Spleen (tissue), 13 donors: ENCODE measurements at places on chromosomes 13 and 19.

GRCh38 chr13:72782717-72783116 is 784 bp downstream of the PIBF1 start:
- no peak for DNase-seq

DNA sequence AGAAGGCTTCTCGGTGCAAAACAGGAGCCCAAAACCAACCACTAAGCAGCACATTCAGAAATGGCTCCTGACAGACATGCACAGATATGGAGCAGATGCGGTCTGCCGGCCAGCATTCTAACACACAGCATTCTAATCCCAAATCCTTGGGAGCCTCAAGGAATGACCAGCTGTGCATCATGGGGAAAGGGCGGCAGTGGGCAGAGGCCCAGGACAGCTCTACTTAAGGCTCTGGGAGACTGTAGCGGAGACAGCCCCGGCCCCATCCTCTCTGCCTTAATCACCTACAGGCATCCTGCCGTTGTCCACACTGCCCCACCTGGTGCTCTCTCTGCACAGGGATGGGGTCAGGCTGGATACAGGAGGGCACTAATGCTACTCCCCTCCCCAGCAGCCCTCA is 1016.0 kb downstream of the UQCRFS1 start:
- DNase-seq: no peak

DNA sequence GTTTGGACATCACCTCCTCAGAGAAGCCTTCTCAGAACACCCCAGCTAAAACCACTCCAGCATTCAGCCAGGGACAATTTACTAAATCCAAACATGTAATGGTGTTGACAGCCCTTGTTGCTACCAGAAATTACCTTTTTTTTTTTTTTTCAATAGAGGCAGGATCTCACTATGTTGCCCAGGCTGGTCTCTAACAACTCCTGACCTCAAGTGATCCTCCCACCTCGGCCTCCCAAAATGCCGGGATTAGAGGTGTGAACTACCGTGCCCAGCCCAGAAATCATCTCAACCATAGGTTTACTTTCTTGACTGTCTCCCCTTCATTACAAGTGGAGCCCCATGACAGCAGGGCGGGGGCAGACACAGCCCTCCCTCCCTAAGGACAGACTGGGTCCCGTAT is 9.2 kb downstream of the CLIP3 start:
- DNase-seq: no peak

DNA sequence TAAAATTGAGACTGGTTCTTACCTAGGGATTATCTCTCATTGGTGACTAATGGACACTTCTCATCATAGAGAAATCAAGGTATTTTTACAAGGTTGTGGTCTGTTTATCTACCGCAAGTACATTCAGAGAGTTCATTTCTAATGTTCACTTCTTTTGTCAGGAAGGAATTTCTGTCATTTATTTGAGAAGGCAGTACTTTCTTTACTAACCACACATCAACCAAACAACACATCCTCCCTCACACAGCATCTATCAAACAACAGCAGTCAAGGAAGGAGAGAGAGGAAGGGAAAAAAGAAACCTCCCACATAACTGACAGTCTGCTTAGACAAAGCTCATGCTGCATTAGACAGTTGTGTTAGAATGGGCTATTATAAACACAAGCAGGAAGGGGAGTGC is 182.3 kb upstream of the KLF12 start:
- no peak for DNase-seq

DNA sequence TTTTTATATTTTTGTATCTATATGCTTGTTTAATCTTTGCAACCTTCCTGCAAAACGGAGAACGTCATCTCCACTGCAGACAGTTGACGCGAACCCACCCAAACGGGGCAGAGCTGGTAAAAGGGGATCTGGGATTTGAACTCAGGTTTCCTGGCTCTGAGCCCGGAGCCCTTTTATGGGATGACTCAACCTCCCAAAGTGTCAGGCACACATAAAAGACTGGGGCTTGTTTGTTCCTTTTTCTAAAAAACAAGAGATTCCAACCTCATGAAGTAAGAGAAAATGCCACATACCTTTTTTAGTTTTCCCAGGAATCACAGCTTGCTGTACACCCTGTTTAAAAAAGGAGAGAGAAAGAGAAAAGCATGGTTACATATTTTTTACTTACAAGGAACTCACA is 78.9 kb downstream of the GADD45B start:
- peak; percentile 39 for DNase-seq

DNA sequence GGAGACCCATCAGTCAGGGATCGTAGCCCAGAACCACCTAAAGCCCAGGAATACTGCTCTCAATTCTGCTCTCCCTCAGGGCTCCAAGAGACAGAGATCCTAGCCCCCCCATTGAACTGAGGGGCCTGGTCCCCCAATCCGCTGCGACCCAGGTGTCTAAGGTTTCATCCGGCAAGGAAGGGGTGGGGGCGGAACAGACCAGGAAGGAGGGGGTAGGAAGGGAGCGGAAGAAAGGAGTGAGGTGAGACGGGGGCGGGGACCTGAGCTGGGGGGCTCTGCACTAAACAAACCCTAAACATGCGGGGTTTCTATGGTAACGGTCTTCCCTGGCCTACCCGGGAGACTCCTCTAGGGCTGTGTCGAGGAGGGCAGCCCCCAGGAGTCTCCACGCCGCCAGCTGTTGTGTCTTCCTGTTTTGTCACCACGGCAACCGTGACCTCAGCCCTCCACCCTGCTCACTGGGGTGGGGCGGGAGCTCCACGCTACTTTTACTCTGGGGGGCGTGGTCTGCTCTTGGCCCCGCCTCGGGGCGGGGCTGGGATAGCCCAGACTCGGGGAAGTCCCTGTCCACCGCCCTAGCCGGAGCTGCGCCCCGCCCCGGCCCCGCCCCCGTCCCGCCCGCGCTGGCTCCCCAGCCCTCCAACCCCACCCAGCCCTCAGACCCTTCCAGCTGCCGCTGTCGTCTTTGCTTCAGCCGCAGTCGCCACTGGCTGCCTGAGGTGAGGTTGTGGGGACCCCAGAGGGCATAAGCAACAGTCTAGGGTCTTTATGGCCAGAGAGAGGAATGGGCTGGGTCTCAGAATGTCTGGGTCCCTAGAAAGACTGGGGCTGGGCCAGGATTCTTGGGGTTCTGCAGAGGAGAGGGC is at the start of gene MYADM:
Gene MYADM, plus strand, starts transcription at position 659 of the 866 bp plus-strand sequence. CDS start 5,647 bp downstream, outside the sequence.
- peak; percentile 98 for DNase-seq

DNA sequence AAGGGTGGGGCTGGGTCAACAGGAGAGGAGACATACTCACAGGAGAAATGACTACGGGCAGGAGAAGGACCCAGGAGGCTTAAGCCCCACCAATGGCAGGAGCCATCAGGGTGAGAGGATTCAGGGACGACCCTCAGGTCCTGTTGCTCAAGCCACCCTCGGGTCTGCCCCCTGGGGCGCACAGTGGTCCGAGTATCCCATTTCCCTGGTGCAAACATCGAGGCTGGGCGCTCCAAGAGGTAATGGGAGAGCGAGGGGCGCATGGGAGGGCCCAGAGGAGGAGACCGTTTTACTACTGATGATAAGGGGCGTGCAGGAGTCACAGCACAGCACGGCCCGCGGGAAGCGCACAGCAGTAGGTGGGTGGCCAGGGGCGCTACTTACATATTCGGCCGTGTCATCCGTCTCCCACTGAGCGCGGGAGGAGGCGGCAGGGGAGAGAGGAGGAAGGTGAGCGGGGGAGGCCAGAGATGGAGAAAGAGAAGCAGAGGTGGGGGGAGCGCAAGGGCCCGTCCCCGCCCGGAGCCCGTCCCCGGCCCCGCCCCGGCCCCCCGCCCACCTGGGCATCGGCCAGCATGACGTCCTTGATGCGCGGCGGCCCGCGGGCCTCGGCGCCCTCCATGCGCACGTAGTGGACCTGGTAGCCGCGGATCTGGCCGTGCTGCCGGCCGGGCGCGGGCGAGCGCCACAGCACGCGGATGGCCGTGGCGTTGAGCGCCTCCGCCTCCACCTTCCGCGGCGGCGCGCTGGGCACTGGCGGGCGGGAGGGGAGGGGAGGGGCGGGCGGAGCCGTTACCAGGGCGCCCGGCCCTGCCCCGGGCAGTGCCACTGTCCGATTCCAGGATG is 111.5 kb downstream of the PTPRS start:
- DNase-seq: no peak

GRCh38 chr13:99911069-99911964 is 60.2 kb downstream of the ZIC5 start:
- DNase-seq: no peak

DNA sequence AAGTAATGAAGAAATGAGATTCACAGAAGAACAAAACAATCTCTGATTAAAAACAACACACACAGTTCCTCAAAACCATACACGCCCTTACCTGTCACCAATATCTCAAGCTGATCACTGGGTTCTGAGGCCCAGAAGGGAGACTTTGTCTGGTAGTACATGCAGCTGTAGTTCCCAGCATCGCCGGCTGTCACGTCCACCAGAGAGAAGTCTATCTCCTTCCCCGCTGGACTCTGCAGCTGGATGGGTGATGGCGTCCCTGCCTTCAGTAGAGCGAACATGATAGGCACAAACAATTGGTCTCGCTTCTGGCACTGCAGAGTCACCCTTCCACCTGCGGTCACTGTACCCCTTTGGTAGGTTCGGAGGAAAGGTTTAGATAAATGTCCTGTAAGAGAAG is 7.3 kb downstream of the TARM1 start:
- no peak for DNase-seq

GRCh38 chr19:6020166-6020882 is 42.4 kb upstream of the RANBP3 start:
- DNase-seq: peak; percentile 59

DNA sequence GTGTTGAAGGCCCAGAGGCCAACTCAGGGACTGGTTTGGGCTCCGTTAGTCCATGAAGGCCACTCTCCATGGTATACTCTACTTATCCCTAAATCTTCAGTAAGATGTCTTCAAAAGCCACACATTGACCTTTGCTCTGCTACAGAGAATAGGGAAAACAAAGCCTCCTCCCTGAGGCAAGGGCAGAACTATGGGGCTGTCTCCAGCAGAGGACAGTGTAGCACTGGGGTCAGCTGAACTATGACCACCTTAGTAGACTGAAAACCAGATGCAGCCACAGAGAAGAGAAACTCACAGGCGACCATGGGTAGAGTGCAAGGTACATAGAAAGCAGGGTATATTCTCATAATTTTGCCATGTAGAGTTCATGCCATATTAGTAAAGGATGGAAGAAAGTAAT is 587.4 kb downstream of the LMO7 start:
- no peak for DNase-seq

DNA sequence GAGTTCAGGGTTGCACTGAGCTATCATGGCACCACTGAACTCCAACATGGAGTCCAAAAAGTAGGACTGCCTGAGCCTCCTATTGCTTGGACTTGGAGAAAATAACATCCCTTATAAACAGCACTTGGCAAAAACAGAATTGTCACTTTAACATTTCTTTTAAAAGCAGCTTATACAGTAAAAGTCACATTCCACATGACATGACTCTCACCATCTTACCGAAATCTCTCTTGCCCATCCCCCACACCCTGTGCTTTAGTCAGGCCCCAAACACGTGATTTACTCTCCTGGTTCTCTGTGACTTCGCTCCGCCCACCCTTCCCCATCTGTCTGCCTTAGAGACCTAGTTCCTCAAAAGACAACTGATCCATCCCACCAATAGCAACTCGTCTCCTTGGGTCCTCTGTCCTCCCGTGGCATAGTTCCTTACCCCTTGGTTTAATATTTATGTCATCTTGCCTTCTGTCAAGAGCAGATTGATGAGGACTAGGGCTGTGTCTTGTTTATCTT is 4.6 kb downstream of the SAFB start:
- DNase-seq: peak; percentile 86

DNA sequence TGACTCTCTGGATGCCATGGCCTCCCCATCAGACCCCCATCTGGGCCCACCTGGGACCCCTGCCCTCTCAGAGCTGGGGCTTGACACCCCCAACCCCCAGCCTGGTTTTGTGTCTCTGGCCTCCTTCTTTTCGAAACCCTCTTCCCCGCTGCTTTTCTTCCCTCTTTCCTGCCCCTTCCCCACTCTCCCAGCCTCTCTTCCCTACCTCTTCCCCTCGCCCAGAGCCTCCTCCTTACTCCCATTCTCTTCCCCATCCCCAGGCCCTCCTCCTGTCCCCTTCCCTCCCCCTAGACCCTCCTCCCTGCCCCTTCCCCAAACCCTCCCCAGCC is 2.1 kb downstream of the TNFSF9 start:
- DNase-seq: no peak

DNA sequence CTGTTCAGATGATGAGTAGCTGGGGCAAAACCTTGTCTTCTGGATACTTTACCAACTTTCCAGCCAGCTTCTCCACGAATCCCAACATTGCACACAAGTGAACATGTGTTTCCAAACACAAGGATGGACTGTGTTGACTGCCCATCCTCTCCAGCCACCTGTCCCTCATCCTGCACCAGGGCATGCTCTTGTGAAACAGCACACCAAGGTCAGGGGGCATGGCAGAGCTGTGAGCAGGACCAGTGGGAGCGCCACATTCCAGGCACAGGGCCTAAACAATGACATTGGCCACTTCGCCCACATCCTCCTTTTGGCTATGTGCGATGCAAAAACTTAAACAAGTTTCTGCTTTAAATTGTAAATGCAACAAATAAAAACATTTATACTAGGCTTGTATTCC is 105.5 kb downstream of the IRS2 start:
- DNase-seq: no peak

DNA sequence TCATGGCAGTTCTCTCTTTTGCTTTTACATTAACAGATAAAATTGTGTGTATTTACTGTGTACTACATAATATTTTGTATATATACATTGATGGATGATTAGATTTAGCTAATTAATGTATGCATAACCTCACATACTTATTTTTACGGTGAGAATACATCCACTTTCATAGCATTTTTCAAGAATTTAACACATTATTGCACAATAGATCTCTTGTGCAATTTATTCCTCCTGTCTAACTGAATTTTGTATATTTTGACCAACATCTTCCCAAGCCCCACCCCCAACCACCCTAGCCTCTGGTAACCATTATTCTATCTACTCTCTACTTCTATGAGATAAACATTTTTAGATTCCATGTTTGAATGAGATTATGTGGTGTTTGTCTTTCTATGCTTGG is 194.7 kb downstream of the RBM26 start:
- no peak for DNase-seq
